Sigmoid colon (tissue), 7 donors: ENCODE measurements at places on chromosomes 5 and 9. TPM values are rescaled to one million over a fixed set of nuclear protein-coding genes. Genes with fewer than 3 reads are reported as not detected.

NR5A1 gene
- total RNA-seq = not detected

GRCh38 chr5:53109443-53110127 lies at the start of gene MOCS2:
TSS of gene MOCS2 (minus strand) at chr5:53109757. CDS start at chr5:53107174, 2,583 bp downstream.
- H3K27me3 ChIP-seq = no peaks in the 10 kb centered on the region
- peak within 1 kb of the TSS; percentile 83 for H3K27ac ChIP-seq
- H3K4me3 ChIP-seq = peak within 1 kb of the TSS; percentile 75
- DNase-seq = peak; percentile 94

GRCh38 chr9:116653348-116654058 lies 33.6 kb upstream of the TRIM32 start:
- no peak overlapping the region for H3K27ac ChIP-seq
- no peak for DNase-seq
- no peaks in the 10 kb centered on the region for H3K27me3 ChIP-seq

- no peak overlapping the region for H3K4me3 ChIP-seq
- no peak overlapping the region for H3K27ac ChIP-seq
- no peaks in the 10 kb centered on the region for H3K36me3 ChIP-seq
- no peaks in the 10 kb centered on the region for H3K27me3 ChIP-seq
- no peaks in the 10 kb centered on the region for H3K4me1 ChIP-seq
Measured at GRCh38 chr5:114335391-114335790, 26.5 kb upstream of the KCNN2 start.

GZMA gene
- 1.1 TPM for total RNA-seq

DNA sequence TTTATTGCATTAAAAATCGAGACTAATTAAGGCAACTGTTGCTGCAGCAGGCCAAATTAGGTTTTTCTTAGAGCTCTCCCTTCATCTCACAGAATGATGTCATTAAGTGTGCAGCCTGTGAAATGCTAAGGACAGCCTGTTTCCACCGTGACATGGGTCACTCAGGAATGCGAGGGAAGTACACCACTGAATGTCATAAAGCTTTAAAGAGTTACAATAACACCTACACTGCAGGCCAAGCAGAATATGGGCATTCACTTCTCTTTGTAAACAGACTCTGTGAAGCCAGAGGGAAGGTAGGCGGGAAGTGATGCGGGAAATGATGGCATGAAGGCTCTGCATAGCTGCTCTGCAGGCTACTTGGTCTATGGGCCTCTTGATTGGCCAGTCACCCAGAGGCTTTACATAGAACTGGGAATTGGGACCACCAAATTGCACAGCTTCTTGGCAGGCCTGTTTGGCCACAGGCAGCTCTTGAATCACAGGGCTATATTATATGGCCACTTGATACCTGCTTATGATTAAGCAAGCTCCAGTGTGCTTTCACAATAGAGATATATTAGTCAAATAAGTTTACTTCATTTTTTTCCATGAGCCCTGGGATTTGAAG lies 28.4 kb upstream of the AOPEP start:
- H3K27me3 ChIP-seq = no peaks in the 10 kb centered on the region
- no peak overlapping the region for H3K4me3 ChIP-seq
- no peak overlapping the region for H3K27ac ChIP-seq
- no peak for DNase-seq
- no peaks in the 10 kb centered on the region for H3K4me1 ChIP-seq
- H3K36me3 ChIP-seq = no peaks in the 10 kb centered on the region

CNTNAP3 gene
- total RNA-seq = 8.2 TPM

MARCOL gene
- 1.8 TPM for total RNA-seq

OR1Q1 gene
- not detected for total RNA-seq

DNA sequence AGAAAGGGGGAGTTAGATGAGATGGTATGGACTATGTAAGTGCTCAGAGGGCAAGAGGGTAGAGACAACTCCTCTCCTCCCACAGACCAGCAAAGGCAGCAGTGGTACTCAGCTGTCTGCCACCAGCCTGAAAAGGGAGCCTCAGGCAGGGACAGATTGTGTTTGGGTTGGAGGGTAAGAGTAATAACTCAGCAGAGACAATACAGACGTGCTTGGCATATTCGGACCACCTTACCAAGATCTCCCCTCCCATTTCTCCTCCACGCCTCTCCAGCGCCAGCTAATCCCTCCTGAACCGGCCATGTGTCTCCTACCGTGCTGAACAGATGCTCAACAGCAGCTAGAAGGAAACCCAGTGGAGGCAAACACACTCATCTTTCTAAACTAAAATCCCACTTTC lies 180.8 kb downstream of the ASTN2 start:
- H3K4me3 ChIP-seq = no peak overlapping the region
- no peaks in the 10 kb centered on the region for H3K27me3 ChIP-seq
- no peak for DNase-seq

CLK4 gene
- 36.0 TPM for total RNA-seq

LRRC19 gene
- total RNA-seq = not detected

GRCh38 chr5:149799965-149800516 lies 69.9 kb downstream of the PPARGC1B start:
- DNase-seq = no peak
- peaks cover 100% of the 10 kb centered on the region for H3K4me1 ChIP-seq
- no peak overlapping the region for H3K4me3 ChIP-seq
- H3K27ac ChIP-seq = peak overlapping the region; percentile 83
- H3K36me3 ChIP-seq = no peaks in the 10 kb centered on the region

- peak overlapping the region; percentile 9 for H3K27ac ChIP-seq
- H3K36me3 ChIP-seq = peaks cover 12% of the 10 kb centered on the region
- no peak overlapping the region for H3K4me3 ChIP-seq
- no peak for DNase-seq
- no peaks in the 10 kb centered on the region for H3K4me1 ChIP-seq
Measured at GRCh38 chr9:131627648-131628458, 82.5 kb downstream of the PRRT1B start.

PDZD2 gene
- 11.4 TPM for total RNA-seq

- no peak for DNase-seq
- no peaks in the 10 kb centered on the region for H3K27me3 ChIP-seq
- no peak overlapping the region for H3K4me3 ChIP-seq
- H3K27ac ChIP-seq = no peak overlapping the region
Measured at GRCh38 chr9:19146441-19147024, 19.2 kb upstream of the PLIN2 start.

GRCh38 chr5:170466988-170467707 lies 36.7 kb upstream of the KCNIP1 start:
- H3K36me3 ChIP-seq = no peaks in the 10 kb centered on the region
- DNase-seq = no peak
- no peak overlapping the region for H3K27ac ChIP-seq
- H3K4me1 ChIP-seq = no peaks in the 10 kb centered on the region

GRCh38 chr5:17748941-17749340 lies 114.7 kb downstream of the TAF11L14 start:
- no peak for DNase-seq
- no peak overlapping the region for H3K27ac ChIP-seq

STOM gene
- total RNA-seq = 312 TPM

- H3K4me3 ChIP-seq = no peak overlapping the region
- H3K4me1 ChIP-seq = no peaks in the 10 kb centered on the region
- H3K27ac ChIP-seq = no peak overlapping the region
- DNase-seq = no peak
- H3K36me3 ChIP-seq = no peaks in the 10 kb centered on the region
Measured at GRCh38 chr9:114732823-114733222, 50.8 kb upstream of the TEX48 start.

- H3K4me1 ChIP-seq = no peaks in the 10 kb centered on the region
- DNase-seq = no peak
- no peaks in the 10 kb centered on the region for H3K36me3 ChIP-seq
- H3K4me3 ChIP-seq = no peak overlapping the region
Measured at GRCh38 chr5:137172258-137172657, 326.9 kb downstream of the SPOCK1 start.

DNA sequence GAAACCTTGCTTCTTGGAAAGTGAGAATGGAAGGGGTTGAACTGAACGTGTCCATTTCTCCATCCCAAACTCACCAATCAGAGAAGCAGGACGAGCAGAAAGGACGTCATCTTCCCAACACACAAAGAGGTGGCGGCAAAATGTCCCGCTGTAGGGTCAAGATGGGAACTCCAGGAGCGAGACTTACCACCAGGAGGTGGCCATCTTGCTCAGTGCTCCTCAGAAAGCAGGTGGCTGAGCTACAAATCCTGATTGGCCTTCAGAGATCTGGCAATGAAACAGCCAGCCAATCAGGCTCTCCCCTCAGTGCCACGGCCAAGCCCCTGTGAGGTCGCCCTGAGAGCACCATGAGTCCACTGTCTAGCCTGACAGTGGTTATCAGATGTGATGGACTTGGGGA lies 259.0 kb downstream of the NDUFS4 start:
- no peaks in the 10 kb centered on the region for H3K27me3 ChIP-seq
- DNase-seq = no peak
- no peaks in the 10 kb centered on the region for H3K4me1 ChIP-seq

GRCh38 chr5:133723651-133724366 lies 111.5 kb upstream of the FSTL4 start:
- H3K27me3 ChIP-seq = no peaks in the 10 kb centered on the region
- H3K36me3 ChIP-seq = no peaks in the 10 kb centered on the region
- no peak overlapping the region for H3K27ac ChIP-seq
- DNase-seq = peak; percentile 32

DNA sequence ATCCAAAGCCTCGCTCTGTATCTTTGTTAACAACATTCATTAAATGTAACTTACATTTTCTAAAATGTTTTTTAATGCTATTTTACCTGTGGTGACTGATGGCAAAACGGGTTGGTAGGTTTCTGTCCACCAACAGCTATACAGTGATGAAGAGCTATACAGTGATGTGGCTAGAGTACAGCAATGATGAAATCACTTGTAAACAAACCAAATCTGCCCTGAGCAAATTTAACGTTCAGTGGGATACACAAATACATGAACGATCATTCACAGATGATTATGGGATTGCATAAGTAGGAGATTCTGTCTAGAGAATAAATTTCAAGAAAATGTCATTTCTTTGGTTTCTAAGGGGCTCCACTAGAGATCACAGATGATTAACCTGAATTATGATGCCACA lies 132.7 kb downstream of the MPDZ start:
- H3K27me3 ChIP-seq = no peaks in the 10 kb centered on the region
- peaks cover 18% of the 10 kb centered on the region for H3K4me1 ChIP-seq
- DNase-seq = no peak
- H3K27ac ChIP-seq = no peak overlapping the region
- H3K4me3 ChIP-seq = no peak overlapping the region

GRCh38 chr5:154366353-154366752 lies 79.4 kb upstream of the SAP30L start:
- H3K36me3 ChIP-seq = no peaks in the 10 kb centered on the region
- H3K4me3 ChIP-seq = no peak overlapping the region
- H3K27me3 ChIP-seq = no peaks in the 10 kb centered on the region

GRCh38 chr5:1268666-1269065 lies 26.2 kb downstream of the TERT start:
- no peaks in the 10 kb centered on the region for H3K36me3 ChIP-seq
- H3K27ac ChIP-seq = no peak overlapping the region
- no peaks in the 10 kb centered on the region for H3K27me3 ChIP-seq
- DNase-seq = no peak
- no peaks in the 10 kb centered on the region for H3K4me1 ChIP-seq

CDC20B gene
- total RNA-seq = not detected

GRCh38 chr9:120619751-120620655 lies 40.0 kb upstream of the CDK5RAP2 start:
- DNase-seq = no peak
- H3K27ac ChIP-seq = no peak overlapping the region
- H3K27me3 ChIP-seq = no peaks in the 10 kb centered on the region
- no peaks in the 10 kb centered on the region for H3K36me3 ChIP-seq
- no peak overlapping the region for H3K4me3 ChIP-seq
- no peaks in the 10 kb centered on the region for H3K4me1 ChIP-seq

GRCh38 chr5:170408877-170409660 lies 19.9 kb upstream of the KCNMB1 start:
- H3K4me3 ChIP-seq = no peak overlapping the region
- peaks cover 24% of the 10 kb centered on the region for H3K4me1 ChIP-seq
- no peak for DNase-seq
- no peak overlapping the region for H3K27ac ChIP-seq
- no peaks in the 10 kb centered on the region for H3K27me3 ChIP-seq

- no peak for DNase-seq
- H3K36me3 ChIP-seq = no peaks in the 10 kb centered on the region
Measured at GRCh38 chr5:17302604-17303003, 85.2 kb downstream of the BASP1 start.

TRIM36 gene
- total RNA-seq = 1.1 TPM

GRCh38 chr5:105536675-105537074 lies 1974.1 kb upstream of the NUDT12 start:
- H3K4me1 ChIP-seq = no peaks in the 10 kb centered on the region
- no peaks in the 10 kb centered on the region for H3K36me3 ChIP-seq
- no peak overlapping the region for H3K27ac ChIP-seq
- DNase-seq = no peak

DNA sequence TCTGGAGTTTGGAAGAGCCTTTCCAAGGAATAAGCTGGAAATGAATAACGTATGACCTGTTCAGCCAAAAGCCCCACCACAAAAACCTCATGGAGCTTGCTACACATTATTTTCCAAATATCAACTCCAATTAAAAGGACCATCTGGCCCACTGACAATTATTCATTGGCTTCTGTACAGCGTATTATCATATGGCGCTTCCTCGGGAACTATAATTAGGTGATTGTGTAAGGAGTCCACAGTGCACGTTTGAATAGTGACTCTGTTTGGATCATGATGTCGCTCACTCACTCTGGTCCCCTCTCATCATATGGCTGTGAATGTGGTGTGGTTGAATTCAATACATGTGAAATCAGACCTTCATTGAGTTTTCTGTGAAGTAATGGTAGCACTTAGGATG lies 52.1 kb downstream of the GDNF start:
- H3K4me1 ChIP-seq = no peaks in the 10 kb centered on the region
- H3K36me3 ChIP-seq = no peaks in the 10 kb centered on the region
- H3K4me3 ChIP-seq = no peak overlapping the region
- H3K27me3 ChIP-seq = no peaks in the 10 kb centered on the region
- H3K27ac ChIP-seq = no peak overlapping the region

CARD9 gene
- total RNA-seq = 1.5 TPM

GRCh38 chr5:55966284-55966683 lies 28.5 kb downstream of the IL6ST start:
- no peaks in the 10 kb centered on the region for H3K4me1 ChIP-seq
- DNase-seq = no peak
- H3K36me3 ChIP-seq = peaks cover 13% of the 10 kb centered on the region
- H3K27ac ChIP-seq = no peak overlapping the region
- no peaks in the 10 kb centered on the region for H3K27me3 ChIP-seq

DNA sequence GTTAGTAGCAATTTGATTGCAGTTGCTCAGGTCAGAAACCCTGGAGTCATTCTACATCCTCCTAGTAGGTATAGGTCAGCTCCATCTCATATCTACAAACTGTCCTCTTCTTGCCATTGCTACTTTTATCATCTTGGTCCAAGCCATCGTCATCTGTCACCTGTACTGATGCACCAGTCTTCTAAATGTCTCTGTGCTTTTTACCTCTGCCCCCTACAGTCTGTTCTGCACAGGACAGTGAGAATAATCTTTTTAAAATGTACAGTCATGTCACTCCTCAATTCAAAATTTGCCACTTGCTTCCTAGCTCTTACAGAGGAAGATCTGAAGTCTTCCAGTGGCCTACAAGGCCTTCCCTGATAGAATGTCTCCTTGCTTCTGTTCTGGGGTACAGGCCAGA lies 6.8 kb downstream of the NNT start:
- no peak overlapping the region for H3K4me3 ChIP-seq
- H3K27me3 ChIP-seq = no peaks in the 10 kb centered on the region
- H3K4me1 ChIP-seq = peaks cover 8% of the 10 kb centered on the region
- DNase-seq = no peak
- no peak overlapping the region for H3K27ac ChIP-seq

DCP2 gene
- total RNA-seq = 18.1 TPM

- H3K4me3 ChIP-seq = no peak overlapping the region
- peaks cover 8% of the 10 kb centered on the region for H3K4me1 ChIP-seq
- DNase-seq = no peak
- no peak overlapping the region for H3K27ac ChIP-seq
- no peaks in the 10 kb centered on the region for H3K36me3 ChIP-seq
Measured at GRCh38 chr9:72044095-72044494, 16.3 kb downstream of the C9orf57 start.

CDKN2A gene
- total RNA-seq = 2.8 TPM
